ENCODE measurements at places on chromosomes 4 and X.

GRCh38 chr4:15253349-15253748 is 174.5 kb upstream of the C1QTNF7 start:
- DNase-seq: no peak

DNA sequence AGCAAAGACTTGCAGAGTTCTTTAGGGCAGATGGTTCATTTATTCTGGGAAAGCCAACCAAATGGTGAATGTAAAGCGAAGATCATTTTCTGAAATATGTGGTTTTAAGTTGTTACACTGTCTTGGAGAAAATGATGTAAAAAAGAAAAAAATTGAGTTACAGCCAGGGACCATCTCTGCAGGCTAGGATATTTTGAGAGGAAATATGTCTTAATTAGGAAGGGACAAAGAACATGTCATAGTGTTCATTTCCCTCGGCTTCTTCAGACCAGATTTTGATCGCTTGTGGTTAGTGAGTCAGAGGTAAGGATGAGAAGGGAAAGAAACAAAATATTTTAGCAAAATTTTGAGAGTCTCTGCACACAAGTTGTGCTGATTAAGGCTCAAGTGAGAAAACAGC is 59.0 kb upstream of the C1QTNF7 start:
- DNase-seq: no peak

- DNase-seq: no peak
Measured at GRCh38 chr4:54215379-54216077, 13.6 kb upstream of the PDGFRA start.

DNA sequence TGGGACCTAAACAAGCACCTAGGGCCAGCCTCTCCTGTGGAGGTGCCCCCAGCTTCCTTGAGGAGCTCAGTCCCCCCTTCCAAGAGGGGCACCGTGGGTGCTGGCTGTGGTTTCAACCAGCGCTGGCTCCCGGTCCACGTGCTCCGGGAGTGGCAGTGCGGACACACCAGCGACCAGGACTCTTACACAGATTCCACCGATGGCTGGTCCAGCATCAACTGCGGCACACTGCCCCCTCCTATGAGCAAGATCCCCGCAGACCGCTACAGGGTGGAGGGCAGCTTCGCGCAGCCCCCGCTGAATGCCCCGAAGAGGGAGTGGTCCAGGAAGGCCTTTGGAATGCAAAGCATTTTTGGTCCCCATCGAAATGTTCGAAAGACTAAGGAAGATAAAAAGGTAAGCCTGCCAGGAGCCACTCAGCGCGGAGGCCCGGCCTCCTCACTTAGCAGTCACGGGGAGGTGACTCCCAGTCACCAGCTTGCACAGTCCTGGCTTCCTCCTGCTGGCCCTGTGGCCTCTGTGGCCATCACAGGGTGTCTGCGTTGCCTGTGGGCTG is 24.9 kb downstream of the RGS12 start:
- DNase-seq: no peak

- DNase-seq: no peak
Measured at GRCh38 chr4:7041246-7041645, 1.9 kb upstream of the TADA2B start.

- DNase-seq: no peak
Measured at GRCh38 chr4:89653012-89653411, 183.9 kb downstream of the SNCA start.

GRCh38 chr4:97656044-97656720 is 487.1 kb downstream of the STPG2 start:
- no peak for DNase-seq

- DNase-seq: no peak
Measured at GRCh38 chr4:19300213-19300612, 951.5 kb upstream of the SLIT2 start.

DNA sequence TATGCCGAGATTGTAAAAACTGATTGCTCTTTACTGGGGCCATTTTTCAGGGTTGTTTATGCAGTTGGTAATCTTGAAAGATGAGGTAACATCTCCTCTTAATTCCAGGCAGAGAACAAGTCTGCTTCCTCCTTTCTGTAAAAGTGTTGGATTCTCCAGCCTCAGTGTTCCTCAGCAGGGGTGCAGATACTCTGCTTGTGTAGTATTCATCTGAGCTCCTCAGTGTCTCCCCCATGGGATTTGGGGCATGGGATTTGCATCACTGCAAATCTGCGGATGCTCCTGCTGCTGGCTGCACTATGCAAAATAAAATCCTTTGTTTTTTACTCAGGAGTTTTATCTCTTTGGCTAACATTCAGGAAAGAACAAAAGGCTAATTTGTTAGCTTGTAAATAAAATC is 104.9 kb upstream of the ATP8A1 start:
- no peak for DNase-seq

DNA sequence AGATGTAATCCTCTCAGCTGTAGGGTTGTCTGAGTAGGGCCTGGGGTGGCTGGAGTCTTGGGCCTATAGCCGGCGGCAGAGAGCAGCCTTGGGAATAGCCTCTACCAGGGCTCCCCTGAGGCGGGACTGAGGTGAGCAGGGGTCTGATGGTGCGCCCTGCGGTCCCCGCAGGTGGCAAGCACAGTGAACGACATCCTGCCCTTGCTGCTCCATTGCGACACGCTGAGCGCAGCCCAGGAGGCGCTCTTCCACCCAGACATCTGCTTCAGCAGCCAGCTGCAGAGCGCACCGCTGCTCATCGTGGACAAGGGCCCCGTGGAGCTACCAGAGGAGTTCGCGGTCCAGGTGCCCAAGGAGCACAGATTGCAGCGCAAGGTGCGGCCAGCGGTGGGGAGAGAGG is 317.0 kb downstream of the ADGRL3 start:
- no peak for DNase-seq

- DNase-seq: no peak
Measured at GRCh38 chr4:182625193-182625592, 292.0 kb downstream of the DCTD start.

DNA sequence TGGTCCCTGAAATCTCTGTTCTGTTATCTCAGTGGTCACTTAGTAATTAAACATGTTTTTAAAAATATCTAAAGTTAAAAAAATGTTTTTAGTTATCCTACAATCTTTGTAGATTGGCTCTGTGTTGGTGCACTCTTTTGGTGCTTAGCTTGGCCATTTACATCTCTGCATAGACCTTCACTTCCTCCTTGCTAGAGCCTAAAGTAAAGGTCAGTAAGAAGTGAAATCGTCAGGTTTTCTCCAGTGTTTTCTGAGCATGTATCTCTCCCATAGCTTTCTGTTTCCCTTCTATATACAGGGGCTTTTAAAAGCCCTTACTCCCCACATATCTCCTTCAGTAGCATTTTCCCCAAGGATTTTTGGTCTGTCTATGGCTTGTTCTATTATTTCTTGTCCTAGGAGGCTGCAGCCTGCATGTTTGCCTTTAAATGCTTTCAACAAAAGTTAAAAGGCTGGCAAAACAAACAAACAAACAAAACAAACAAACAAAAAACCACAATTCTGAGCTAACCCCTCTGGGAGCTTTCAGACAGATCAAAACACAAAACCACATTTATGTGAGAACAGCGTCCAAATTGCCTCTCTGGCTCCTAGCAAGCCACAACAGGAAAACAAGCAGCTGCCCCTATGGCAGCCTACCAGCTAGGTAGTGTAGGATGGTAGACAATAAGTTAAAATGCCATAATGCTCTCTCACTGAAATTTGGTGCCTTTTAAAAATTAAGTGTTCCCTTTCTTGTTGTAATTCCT is 27.3 kb upstream of the GPRASP2 start:
- DNase-seq: no peak

DNA sequence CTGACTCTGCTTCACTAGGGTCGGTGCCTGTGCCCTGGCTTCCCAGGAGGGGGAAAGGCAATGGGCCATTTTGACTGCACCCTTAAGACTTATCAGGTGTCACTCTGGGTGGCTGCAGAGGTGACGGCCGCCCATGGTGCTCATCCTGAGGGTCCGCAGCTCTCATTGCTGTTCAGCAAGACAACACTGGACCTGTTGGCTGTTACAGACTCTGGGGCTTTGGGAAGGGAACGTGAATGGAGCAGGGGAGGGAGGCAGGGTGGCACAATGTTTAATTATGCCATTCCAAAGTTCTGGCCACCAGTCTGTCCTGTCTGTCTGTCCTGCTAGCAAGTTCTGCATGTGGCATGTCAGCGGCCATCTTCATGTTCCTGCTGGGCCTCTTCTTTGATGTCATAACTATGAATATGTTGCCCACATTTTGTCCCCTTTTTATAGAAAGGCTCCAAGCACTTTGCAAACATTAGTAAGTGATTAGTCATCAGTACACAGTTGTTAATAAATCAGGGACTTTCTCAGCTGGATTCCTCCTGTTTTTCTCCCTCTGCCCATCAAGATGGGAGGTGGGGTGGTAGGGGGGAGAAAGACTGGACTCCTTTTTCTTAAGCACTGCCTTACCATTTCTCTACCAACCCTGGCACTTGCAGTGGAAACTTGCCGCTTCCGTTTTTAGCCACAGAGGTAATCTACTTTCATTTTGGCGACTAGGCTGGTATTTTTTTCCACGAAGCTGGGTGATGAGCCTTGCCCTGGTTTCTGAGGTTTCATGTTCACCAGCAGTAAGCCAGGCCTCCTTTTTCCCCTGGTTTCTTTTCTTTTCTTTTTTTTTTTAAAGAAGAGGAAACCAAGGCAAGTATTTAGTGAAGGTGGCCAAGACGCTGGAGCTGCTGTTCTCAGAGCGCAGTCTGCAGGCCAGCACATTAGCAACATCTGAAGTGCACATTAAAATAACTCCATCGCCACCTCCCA is 88.6 kb upstream of the TRIM2 start:
- DNase-seq: no peak

DNA sequence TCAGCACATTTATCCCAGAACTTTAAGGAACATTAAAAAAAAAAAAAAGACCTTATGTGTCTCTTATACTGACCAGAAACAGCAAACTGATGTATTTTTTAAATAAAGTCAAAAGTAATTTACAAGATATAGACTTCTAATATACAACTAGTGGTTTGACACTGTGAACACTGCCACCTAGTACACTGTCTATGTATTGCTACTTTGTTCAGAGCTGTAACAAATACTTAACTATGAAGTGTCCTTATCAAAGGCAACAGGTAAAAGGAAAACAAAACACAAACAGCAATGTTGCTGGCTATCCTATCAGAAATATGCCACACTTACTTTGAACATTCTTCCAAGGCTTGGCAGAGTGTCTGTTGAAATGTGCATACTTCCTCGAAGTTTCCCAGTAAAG is 60.4 kb downstream of the CD40LG start:
- no peak for DNase-seq

GRCh38 chr4:57492251-57492878 is 382.2 kb upstream of the IGFBP7 start:
- no peak for DNase-seq
